Stomach (tissue), 19 donors: ENCODE measurements at places on chromosomes 1 and 21. TPM values are rescaled to one million over a fixed set of nuclear protein-coding genes. Genes with fewer than 3 reads are reported as not detected.
A peak's percentile ranks its signal among the peaks of the same experiment; 100 is the strongest.

DNA sequence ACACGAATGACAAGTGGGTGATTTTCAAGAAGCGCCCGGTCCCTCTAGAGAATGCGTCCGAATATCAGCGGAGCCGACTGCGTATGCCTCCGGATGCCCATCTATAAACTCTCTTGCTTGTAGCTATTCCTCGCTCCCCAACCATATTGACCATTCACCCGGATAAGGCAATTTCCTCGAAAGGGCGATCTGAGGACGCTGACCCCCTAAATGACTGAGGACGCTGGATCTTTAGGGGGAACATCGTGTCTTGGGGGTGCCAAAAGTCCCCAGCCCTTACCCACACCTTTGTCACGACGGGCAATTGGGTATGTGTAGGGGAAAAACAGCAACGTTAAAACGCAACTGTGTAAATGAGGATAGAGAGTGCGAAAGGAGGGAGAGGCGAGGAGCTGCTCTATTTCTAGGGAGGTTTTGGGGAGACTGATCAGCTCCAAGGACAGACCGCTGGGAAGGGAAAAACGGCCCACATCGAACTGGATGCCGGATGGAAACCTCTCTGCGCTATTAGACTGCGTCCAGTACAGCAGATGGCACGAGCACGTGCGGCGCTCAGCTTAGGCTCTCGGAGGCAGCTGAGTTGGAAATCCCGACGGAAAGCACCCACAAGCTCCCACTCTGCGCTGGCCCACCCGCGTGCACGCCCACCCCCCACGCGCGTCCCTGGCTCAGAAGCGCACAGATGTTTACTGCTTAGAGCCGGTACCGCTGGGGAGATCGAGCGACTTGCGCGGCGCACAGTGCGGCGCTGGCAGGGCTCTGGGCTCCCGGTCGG is 2.9 kb upstream of the PRRX1 start:
- DNase-seq = peak; percentile 61

- DNase-seq = no peak
Observed at GRCh38 chr1:226098870-226099835, 36.6 kb downstream of the H3-3A start.

MTARC1 gene
- total RNA-seq = 8.5 TPM

- DNase-seq = no peak
Observed at GRCh38 chr1:207214453-207214852, 107.0 kb upstream of the CD55 start.

DNA sequence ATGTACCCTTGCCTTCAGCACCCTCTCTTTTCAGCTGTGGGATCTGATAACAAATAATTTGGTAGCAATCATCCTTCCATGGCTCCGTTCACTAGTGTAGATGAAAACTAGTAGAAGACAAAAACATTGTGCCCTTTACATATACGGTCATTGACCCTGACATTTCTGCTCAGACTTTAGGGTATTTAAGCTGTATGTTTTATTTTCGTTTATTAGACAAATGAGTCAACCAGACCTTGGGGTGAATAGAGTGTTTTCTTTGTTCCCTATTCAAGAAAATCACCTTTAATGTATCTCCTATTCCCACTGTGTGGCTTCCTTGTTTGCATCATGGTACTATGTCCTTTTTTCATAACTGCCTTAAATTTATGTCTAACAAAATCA is 187.3 kb downstream of the VAV3 start:
- DNase-seq = no peak

DNA sequence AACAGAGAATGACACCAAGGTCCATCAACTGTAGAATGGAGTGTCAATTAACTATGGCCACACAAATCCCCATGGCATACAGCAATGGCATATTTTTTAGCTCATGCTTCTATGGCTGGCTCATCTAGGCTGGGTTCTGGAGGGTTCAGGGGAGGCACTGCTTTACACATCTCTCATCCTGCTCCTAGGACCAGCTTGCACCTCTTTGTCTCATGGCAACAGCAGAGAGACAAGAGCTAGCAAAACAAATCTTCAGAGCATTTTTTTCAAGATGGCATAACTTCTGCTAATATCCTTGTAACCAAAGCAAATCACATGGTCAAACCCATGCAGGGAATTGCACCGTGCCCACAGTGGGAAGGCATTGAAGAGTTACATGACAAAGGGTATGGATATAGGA is 82.4 kb downstream of the KIF14 start:
- no peak for DNase-seq

DNA sequence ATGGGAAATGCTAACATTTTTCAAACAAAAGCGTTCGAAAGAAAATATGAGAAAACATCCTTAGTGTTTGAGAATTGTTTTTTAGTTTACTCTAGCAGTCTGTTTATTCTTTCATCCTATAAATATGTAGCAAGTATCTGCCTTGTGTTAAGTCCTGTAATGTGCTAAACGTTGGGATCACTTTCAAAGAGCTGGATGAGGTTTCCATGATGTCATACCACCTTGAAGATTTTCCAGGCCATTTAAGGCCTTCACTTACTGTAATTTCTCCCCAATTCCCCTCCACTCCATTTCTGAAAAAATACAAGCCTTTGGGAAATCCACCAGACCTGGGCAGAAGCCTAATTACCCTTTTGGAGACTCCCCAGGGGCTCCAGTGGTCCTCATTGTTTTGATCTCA is 24.2 kb upstream of the CTBS start:
- no peak for DNase-seq

DNA sequence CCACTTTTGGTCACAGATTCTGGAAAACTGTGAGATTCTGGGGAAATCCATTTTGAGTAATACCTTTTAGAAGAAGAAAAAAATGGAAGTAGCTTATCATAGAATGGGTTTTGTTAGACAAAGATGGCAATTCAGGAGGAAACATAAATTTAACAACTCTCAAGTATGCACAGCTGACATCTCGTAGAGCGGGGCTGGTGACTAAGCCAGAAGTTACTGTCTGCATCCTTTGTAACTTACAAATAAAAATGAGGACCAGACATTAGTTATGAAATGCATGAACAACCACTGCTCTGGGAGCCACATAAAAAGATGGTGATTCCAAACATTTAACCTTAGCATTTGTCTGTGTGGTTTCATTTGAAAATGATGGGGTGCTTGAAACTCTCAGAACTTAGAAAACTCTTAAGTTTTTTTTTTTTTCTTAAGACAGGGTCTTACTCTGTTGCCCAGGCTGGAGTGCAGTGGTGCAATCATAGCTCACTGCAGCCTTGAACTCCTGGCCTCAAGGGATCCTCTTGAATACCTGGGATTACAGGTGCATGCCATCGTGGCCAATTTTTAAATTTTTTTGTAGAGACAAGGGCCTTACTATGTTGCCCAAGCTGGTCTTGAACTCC is 49.2 kb upstream of the ATP5PO start:
- DNase-seq = no peak

CD48 gene
- total RNA-seq = 0.58 TPM

LY9 gene
- 1.3 TPM for total RNA-seq

DNA sequence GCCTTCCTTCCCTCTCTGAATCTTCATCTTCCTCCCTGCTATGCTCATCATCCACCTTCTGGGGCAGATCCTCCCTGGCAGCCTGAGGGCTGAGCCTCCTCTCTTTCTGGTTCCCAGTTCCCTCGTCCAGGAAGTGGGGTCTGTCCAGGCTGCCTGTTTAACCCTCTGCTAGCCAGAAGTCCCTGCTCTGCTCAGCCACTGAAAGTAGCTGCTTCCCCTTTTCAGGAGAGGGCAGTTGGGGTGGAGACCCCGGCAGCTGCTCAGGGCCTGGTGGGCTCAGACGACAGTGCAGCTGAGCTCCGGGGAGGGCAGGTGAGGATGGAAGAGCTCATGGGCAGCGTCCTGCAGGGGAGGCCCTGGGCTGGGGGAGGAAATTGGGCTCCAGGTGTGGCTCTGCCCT is 43.1 kb upstream of the ETV3 start:
- DNase-seq = no peak

DNA sequence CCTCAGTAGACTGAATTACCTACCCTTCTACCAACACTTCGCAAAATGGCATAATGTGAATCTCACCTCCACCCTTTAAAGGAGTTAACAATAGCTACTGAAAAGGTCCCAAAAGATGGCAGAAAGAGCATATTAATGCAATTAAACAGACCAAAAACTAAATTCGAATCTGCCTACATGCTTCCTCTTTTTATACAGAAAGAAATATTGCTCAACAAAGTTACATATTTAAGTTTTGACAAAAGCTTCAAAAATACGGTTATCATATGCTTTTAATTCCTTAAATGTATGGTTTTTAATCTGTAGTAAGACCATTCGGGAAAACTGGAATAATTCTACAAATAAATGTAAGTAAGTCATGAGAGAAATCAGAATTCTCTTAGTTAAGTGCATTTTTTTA is 2.2 kb downstream of the APP start:
- no peak for DNase-seq

DCDC2B gene
- not detected for total RNA-seq

DNA sequence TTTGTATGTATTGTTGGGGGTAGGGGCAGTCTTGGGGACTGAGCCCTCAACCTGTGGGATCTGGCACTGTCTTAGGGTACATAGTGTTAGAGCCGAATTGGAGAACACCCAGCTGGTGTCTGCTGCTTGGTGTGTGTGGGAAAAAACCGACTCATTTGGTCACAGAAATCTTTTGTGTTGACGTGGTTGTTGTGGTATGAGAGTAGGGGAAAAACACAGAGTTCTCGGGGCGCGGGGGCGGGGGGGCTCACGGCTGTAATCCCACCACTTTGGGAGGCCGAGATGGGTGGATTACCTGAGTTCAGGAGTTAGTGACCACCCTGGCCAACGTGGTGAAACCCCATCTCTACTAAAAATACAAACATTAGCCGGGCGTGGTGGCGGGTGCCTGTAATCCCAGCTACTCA is 15.3 kb upstream of the SRSF10 start:
- DNase-seq = no peak

MROH7 gene
- 7.3 TPM for total RNA-seq

DNA sequence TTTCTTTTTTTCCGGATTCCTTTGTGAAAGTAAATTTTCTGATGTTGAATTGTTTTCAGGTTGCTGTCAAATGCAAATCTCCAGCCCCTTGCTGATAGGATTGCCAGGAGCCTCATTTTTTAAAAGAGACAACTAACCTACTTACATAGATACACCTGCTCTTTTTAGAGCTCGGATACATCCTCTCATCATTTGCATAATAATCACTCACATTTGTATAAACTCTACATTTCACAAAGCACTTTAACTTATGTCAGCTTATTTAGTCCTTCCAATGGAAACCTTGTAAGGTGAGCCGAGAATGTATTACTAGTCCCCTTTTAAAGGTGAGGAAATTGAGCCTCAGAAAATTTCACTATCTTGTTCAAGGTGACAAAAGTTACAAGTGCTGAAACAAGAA is 84.8 kb downstream of the KCTD3 start:
- DNase-seq = no peak

ACTRT2 gene
- total RNA-seq = not detected

GRCh38 chr1:89502042-89502441 is 22.6 kb upstream of the LRRC8B start:
- DNase-seq = no peak

DNA sequence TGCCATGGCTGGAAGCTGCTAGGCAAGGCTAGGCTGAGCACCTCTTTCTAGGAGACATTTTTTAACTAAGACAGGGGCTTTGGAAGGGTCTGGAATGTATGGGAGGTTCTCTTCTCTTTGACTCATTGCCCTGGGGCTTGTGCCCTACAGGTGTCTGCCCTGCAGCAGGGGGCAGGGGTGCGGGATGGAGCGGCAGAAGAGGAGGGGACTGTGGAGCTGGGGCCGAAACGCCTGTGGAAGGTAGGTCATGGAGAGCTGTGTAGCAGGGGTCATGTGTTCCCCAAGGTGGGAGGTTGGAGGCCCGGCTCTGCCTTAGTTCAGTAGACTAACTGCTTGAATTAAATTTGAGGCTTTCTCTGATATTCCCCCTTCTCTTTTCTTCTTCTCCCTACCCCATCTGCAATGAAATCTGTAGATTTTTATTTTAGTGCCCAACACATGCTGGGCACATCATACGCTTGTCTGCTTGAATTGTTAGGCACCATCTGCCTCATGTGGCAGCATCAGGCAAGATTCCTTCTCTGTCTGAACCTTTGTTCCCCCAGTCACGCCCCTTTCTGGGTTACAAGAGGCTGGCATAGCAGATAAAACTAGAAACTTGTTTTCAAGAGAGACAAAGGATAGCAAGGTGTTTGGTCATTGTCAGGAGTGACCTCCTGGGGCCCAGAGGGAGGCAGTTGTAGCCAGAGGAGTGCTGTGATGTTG is 18.4 kb downstream of the PPFIA4 start:
- DNase-seq = no peak

DNA sequence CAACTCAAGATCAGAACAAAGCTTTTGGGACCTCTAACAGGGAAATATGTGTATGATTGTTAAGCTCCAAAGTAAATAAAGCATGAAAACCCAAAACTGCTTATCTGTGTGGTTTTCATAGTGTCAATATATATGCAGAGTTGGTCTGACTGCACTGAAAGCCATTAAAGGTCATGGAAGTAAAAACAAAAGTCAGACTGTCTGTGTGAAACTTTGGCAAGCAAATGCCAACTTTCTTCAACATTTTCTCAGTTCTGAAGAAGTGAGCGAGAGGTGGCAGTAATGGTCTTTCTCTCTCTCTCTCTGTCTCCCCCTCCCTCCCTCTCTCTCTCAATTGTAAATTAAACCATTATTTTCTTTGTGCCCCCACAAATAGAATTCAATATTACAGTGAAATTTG is 100.1 kb upstream of the S1PR1 start:
- DNase-seq = peak; percentile 47

EFCAB7 gene
- 14.9 TPM for total RNA-seq

DNA sequence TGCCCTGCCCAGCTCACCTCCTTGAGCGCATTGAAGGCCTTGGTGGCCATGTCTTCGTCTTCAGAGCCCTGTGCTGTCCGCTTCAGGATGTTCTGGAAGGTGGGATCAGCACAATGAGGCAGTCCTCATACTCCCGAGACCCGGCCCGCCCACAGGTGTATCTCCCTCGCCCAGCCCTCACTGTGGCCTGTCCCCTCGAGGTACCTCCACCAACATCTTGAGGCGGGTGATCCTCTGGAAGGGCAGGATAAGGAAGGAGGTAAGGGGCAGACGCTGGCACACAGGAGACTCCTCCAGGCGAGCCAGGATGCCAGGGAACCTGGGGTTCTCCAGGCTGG is 7.1 kb downstream of the ARHGEF19 start:
- DNase-seq = no peak

- DNase-seq = peak; percentile 7
Observed at GRCh38 chr1:29958271-29958670, 721.9 kb downstream of the PTPRU start.

KCND3 gene
- 8.2 TPM for total RNA-seq

- DNase-seq = no peak
Observed at GRCh38 chr1:79117376-79117775, 110.8 kb upstream of the ADGRL4 start.

DNA sequence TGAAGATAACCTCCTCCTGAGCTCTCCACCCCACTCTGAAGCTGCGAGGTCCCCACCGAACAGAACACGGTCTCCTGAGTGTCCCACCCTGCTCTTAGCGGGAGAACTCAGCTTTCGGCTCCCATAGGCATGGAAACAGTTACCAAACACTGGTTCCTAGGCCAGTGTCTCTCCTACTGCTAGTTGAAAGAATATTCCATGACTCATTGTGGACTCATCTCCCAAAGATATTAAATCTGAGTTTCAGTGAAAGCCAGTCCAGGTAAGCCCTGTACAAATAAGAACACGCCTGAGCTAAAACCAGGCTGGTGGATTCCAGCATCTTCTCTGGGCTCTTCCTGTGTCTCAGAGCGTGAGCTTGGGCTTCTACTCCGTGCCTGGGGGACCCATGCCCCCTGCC is 107.5 kb upstream of the CLDN14 start:
- DNase-seq = no peak
